ENCODE measurements at places on chromosomes 5 and 9. TPM values are rescaled to one million over a fixed set of nuclear protein-coding genes. Genes with fewer than 3 reads are reported as not detected.

PTGES gene
- total RNA-seq: not detected

FAM53C gene
- 26.9 TPM for total RNA-seq

FOXD4L6 gene
- not detected for total RNA-seq

- H3K4me1 ChIP-seq: peaks cover 73% of the 10 kb centered on the region
- no peak for DNase-seq
- peaks cover 53% of the 10 kb centered on the region for H3K27me3 ChIP-seq
- H3K4me3 ChIP-seq: 0 out of 2 replicates have a peak overlapping the region, but pooled peaks have one; percentile 8
- H3K36me3 ChIP-seq: no peaks in the 10 kb centered on the region
- no peak overlapping the region for H3K27ac ChIP-seq
These were observed 3.5 kb downstream of the NRARP start for GRCh38 chr9:137298401-137299202.

DNA sequence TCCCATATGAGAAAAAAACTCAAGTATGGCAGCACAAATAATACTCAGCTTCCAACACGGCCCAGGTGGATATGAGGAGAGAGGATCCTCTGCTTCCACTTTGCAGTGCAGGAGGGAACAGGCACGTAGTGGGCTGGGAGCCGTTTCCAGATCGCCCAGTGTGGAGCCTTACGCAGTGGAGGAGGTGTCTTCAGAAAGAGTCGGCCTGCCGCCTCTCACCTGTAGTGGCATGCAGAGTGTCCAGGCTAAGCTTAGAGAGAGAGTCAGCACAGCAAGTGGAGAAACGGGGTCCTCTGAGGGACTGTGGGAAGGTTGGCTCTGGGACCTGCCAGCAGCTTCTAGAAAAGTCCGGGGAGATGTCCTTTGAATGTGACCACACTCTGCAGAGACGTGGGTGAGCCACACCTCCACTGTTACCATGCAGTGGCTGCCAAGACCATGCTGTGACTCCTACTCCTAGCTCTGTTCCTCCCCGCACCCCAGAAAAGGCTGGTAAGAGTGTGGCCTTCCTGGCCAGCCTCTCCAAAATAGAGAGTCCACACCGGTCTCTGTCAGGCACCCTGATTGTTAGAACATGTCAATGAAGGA is 3.5 kb upstream of the SEMA4D start:
- peaks cover 8% of the 10 kb centered on the region for H3K4me1 ChIP-seq
- no peak overlapping the region for H3K27ac ChIP-seq
- H3K36me3 ChIP-seq: no peaks in the 10 kb centered on the region
- H3K4me3 ChIP-seq: no peak overlapping the region
